ENCODE measurements at places on chromosomes 4 and X. TPM values are rescaled to one million over a fixed set of nuclear protein-coding genes. Genes with fewer than 3 reads are reported as not detected.

Gene SYAP1
- total RNA-seq, result 33.6 TPM

Gene GLOD5
- total RNA-seq, result not detected

Gene FAM184B
- total RNA-seq, result under 0.01 TPM

Gene SLIT2
- 26.4 TPM for total RNA-seq

Gene CXCL3
- 18.5 TPM for total RNA-seq

Gene TASL
- not detected for total RNA-seq

Gene ATP1B4
- total RNA-seq, result not detected

Gene GAGE2A
- not detected for total RNA-seq

Gene CT45A8
- not detected for total RNA-seq

Gene TAF1
- 35.7 TPM for total RNA-seq

Gene CFP
- total RNA-seq, result 0.14 TPM

Gene CDS1
- 0.28 TPM for total RNA-seq

Gene ATOH1
- not detected for total RNA-seq

Gene NUDT11
- total RNA-seq, result 17.7 TPM
